T-helper 17 cell (primary cell): ENCODE measurements at places on chromosomes 7 and 10. TPM values are rescaled to one million over a fixed set of nuclear protein-coding genes. Genes with fewer than 3 reads are reported as not detected.

FXYD4 gene
- total RNA-seq, result not detected

TDRD1 gene
- total RNA-seq, result 0.20 TPM

MCU gene
- total RNA-seq, result 12.6 TPM

DNA sequence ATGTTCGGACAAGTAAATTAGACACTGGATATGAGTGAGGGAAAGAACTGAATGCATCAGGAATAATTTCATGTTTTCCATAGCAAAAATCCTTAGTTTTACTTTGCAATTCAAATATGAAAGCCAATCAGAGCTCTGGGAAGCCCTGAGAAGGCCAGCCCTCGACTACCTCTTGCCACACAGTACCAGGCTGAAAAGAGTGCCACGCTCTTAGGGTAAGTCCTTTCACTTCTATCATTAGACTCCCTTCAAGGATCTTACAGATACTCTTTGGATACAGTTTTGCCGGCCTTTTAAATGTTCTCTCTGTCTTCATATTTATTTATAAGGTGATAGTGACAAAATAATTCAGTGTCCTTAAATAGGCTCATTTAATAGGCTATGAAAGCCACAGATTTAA, 1.9 kb downstream of the COBL start:
- DNase-seq, result no peak
- H3K36me3 ChIP-seq, result no peaks in the 10 kb centered on the region
- peak overlapping the region; percentile 12 for H3K4me3 ChIP-seq
- peaks cover 46% of the 10 kb centered on the region for H3K27me3 ChIP-seq
- H3K4me1 ChIP-seq, result no peaks in the 10 kb centered on the region

- H3K27me3 ChIP-seq, result no peaks in the 10 kb centered on the region
- peak overlapping the region; percentile 84 for H3K27ac ChIP-seq
- DNase-seq, result no peak
- H3K36me3 ChIP-seq, result no peaks in the 10 kb centered on the region
- H3K4me3 ChIP-seq, result peak overlapping the region; percentile 84
These were observed 812 bp upstream of the IDE start for GRCh38 chr10:92574548-92575261.

DNA sequence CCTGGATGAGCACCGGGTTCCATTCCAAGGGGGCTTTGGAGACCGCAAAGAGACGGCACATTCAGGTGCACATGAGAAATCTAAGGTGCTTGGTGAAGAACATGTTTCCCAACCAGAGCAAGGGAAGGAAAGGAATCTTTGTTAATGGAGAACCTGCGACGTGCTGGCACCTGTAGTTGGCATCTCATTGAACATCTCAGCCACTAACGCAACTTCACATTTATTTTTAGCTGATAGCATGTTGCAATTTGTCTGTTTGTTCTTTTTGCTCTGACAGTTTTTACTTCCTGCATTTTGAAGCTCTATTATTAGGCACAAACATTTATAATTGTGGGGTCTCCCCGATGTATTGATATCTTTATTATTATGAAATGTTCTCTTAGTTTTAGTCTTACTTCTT, 316.7 kb downstream of the TCERG1L start:
- DNase-seq, result no peak
- H3K36me3 ChIP-seq, result no peaks in the 10 kb centered on the region
- H3K4me1 ChIP-seq, result no peaks in the 10 kb centered on the region
- H3K27me3 ChIP-seq, result no peaks in the 10 kb centered on the region

- DNase-seq, result no peak
- no peaks in the 10 kb centered on the region for H3K36me3 ChIP-seq
- H3K27ac ChIP-seq, result no peak overlapping the region
- peaks cover 5% of the 10 kb centered on the region for H3K4me1 ChIP-seq
These were observed 158.4 kb downstream of the AOAH start for GRCh38 chr7:36565792-36566356.

DNA sequence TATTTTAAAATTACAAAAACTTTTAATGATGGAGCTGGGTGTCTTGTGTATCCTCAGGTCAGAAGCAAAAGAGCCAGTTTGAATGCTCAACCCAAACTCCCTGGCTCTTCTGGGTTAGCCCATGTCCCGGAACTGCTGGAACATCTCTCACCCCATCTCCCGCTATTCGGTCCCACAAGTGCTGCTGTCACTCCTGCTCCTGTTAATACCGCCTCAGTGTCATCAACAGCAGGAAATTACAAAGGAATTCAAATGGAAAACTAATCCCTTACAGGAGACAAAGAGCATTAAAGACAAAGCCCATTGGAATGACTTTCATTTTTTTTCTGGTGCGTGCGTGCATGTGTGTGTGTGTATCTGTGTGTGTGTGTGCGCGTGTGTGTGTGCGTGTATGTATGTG, 112.0 kb upstream of the C7orf33 start:
- H3K36me3 ChIP-seq, result no peaks in the 10 kb centered on the region
- no peak overlapping the region for H3K27ac ChIP-seq
- peaks cover 9% of the 10 kb centered on the region for H3K4me1 ChIP-seq
- peaks cover 23% of the 10 kb centered on the region for H3K27me3 ChIP-seq

- peaks cover 2% of the 10 kb centered on the region for H3K36me3 ChIP-seq
- DNase-seq, result no peak
- no peak overlapping the region for H3K27ac ChIP-seq
- H3K4me1 ChIP-seq, result peaks cover 6% of the 10 kb centered on the region
These were observed 83.7 kb downstream of the DIP2C start for GRCh38 chr10:605632-606325.

DNA sequence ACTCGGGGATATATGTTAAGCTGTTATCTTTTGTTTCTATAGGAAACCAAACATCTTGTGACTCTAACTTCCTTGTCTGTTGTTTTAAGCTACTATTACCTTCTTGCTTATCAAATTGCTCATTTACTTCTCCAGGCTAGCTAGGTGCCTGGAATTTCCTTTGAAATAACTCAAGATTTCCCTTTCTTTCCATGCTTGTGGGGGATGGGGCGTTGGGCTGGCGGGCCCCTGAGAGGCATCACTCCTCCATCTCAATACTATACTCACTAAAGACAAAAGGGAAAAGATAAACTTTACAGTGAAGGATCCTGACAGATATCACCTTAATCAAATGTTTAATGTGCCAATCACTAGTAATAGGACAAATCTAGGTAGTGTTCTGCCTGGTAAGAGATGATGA, 34.7 kb upstream of the MYO3A start:
- H3K4me1 ChIP-seq, result no peaks in the 10 kb centered on the region
- no peaks in the 10 kb centered on the region for H3K36me3 ChIP-seq
- no peak overlapping the region for H3K4me3 ChIP-seq
- no peak for DNase-seq
- peaks cover 32% of the 10 kb centered on the region for H3K27me3 ChIP-seq

DNA sequence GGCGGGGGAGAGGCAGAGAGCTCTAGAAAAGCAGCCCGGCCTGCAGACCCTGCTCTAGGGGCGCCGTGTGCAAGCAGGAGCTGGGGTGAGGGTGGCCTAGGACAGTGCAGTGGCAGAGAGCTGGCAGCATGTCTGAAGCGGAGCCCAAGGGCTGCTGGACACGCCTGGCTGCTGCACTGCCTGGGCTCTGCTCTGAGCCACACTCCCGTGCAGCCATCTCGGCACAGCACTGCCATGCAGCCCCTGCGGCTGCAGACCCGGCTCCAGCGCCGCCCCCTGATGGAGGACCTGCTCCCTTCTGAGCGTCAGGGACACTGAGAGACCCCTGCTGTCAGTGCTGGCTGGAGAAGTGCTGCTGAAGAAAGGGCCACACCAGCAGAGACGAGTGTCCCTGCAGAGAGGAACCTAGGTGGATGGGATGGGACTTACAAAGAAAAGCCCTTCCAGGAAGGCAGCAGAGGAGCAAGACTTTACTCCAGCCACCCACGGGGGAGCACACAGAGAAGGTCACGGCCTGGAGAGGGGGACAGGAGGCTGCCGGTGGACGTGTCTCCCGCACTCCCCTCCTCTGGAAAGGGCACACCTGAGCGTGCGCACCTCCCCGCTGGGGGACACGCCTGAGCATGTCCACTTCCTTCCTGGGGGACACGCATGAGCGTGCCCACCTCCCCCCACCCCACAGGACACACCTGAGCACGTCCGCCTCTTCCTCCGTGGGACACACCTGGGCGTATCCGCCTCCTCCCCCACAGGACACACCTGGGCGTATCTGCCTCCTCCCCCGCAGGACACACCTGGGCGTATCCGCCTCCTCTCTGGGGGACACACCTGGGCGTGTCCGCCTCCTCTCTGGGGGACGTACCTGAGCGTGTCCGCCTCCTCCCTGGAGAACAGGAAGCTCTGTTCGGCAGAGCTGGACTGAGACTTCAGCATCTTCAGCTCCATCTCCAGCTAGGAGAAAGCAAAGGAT, 252.9 kb downstream of the MAD1L1 start:
- H3K4me1 ChIP-seq, result peaks cover 12% of the 10 kb centered on the region
- no peaks in the 10 kb centered on the region for H3K27me3 ChIP-seq
- no peak overlapping the region for H3K4me3 ChIP-seq

- H3K27ac ChIP-seq, result no peak overlapping the region
- peaks cover 4% of the 10 kb centered on the region for H3K27me3 ChIP-seq
- no peaks in the 10 kb centered on the region for H3K36me3 ChIP-seq
- H3K4me3 ChIP-seq, result no peak overlapping the region
- H3K4me1 ChIP-seq, result peaks cover 5% of the 10 kb centered on the region
These were observed 436.8 kb upstream of the FOXK1 start for GRCh38 chr7:4245135-4245865.

- peaks cover 4% of the 10 kb centered on the region for H3K4me1 ChIP-seq
- H3K4me3 ChIP-seq, result no peak overlapping the region
- H3K27ac ChIP-seq, result no peak overlapping the region
- H3K36me3 ChIP-seq, result no peaks in the 10 kb centered on the region
- peaks cover 34% of the 10 kb centered on the region for H3K27me3 ChIP-seq
- no peak for DNase-seq
These were observed 18.8 kb downstream of the CELF2 start for GRCh38 chr10:11036424-11037011.

- peak overlapping the region; percentile 77 for H3K27ac ChIP-seq
- H3K36me3 ChIP-seq, result peaks cover 5% of the 10 kb centered on the region
- peaks cover 48% of the 10 kb centered on the region for H3K4me1 ChIP-seq
- peak overlapping the region; percentile 79 for H3K4me3 ChIP-seq
- no peak for DNase-seq
These were observed 5.0 kb downstream of the HBP1 start for GRCh38 chr7:107173691-107174406.

DNA sequence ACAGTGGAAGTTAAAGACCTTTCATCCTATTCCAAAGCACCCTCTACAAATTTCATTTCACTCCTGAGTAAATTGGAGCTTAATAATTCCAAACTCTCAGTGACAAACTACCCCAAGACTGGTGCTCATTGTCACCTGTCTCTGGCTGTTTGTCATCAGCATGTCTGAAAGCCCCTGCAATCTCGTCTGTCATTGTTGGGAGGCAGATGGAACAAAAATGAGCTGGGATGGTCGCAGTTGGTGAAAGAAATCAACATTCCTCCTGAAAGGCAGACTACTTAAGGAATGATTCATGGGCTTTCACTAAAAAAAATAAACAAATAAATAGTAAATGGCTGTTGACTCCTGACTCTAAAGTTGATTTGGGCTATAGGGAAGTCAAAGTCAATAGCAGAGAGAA, 69.7 kb upstream of the PALS2 start:
- H3K36me3 ChIP-seq, result peaks cover 6% of the 10 kb centered on the region
- no peaks in the 10 kb centered on the region for H3K4me1 ChIP-seq
- no peak overlapping the region for H3K4me3 ChIP-seq
- DNase-seq, result no peak
- peaks cover 32% of the 10 kb centered on the region for H3K27me3 ChIP-seq

DNA sequence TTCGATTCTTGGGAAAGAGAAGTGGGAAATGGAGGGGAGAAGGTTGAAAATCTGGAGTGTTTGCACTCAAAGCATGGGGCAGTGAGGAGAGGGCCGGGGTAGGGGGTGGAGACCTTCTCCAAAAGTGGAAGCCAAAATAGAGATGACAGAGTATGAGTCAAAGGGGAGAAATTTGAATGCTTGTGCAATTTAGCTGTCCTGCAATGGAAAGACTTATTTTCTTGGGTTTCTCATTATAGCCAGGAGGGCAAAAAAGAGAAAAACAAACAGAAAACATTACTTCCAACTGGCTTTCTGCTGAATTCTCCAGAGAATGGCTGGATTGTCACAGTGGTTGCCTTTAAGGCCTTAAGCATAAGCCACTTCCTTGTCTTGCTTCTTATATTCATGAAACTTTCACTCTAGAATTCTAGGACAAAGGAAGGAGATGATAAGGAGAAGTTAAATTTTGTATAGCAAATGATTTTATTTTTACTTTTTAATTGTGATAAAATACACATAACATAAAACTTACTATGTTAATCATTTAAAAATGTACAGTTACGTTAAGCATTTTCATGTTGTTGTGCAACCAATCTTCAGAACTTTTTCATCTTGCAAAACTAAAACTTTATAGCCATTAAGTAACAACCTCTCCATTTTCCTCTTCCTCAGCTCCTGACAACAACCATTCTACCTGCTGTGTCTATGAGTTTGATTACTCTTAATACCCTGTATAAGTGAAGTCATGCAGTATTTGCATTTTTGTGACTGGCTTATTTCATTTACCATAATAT, 100.2 kb downstream of the GPR85 start:
- H3K27me3 ChIP-seq, result peaks cover 26% of the 10 kb centered on the region
- no peak overlapping the region for H3K27ac ChIP-seq
- H3K36me3 ChIP-seq, result no peaks in the 10 kb centered on the region
- no peak for DNase-seq

DNA sequence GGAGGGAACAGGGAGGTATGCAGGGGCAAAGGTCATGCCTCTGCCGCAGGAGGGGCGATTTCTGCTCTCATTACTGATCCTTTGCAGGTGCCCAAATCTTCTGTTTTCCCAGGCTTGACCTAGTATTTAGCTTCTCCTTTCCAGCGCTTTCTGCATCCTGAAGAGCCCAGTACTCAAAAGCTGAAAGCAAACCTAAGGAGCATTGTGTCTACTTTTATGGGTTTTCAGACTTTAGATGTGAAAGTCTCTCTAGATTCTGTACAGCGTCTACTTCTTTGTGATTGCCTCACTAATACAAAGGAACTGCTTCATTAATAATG, 560 bp downstream of the GBF1 start:
- H3K4me3 ChIP-seq, result peak overlapping the region; percentile 96
- H3K36me3 ChIP-seq, result peaks cover 4% of the 10 kb centered on the region
- no peak for DNase-seq
- H3K4me1 ChIP-seq, result peaks cover 46% of the 10 kb centered on the region
- H3K27ac ChIP-seq, result peak overlapping the region; percentile 98

DNA sequence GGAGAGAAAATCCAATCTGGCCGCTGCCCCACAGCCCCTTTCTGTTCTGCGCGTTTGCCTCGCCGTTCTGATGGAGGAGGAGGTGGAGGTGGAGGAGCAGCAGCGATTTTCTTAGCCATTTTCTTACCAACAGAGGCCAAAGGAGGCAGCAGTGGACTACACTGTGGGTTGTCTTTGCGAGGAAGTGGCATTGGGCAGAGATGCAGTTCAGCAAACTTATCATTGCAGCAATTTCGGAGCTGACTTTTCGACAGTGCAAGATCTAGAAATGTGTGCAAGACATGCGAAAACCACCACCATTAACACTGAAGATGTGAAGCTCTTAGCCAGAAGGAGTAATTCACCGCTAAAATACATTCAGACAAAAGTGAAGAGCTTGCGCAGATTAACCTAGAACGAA, 1.9 kb upstream of the ARL4A start:
- H3K27ac ChIP-seq, result peak overlapping the region; percentile 97
- DNase-seq, result peak; percentile 10
- H3K4me1 ChIP-seq, result peaks cover 24% of the 10 kb centered on the region
- peak overlapping the region; percentile 70 for H3K4me3 ChIP-seq
- no peaks in the 10 kb centered on the region for H3K27me3 ChIP-seq
- no peaks in the 10 kb centered on the region for H3K36me3 ChIP-seq

GRCh38 chr10:77056650-77057049, 581.0 kb downstream of the KCNMA1 start:
- H3K4me3 ChIP-seq, result no peak overlapping the region
- H3K27ac ChIP-seq, result no peak overlapping the region
- peaks cover 23% of the 10 kb centered on the region for H3K27me3 ChIP-seq
- no peaks in the 10 kb centered on the region for H3K4me1 ChIP-seq
- DNase-seq, result no peak
